ENCODE measurements at places on chromosomes 7 and 10.

GRCh38 chr7:32257621-32258020 lies 187.4 kb upstream of the PDE1C start:
- DNase-seq, result no peak

GRCh38 chr10:93267521-93267920 lies 193.8 kb downstream of the CYP26A1 start:
- no peak for DNase-seq

DNA sequence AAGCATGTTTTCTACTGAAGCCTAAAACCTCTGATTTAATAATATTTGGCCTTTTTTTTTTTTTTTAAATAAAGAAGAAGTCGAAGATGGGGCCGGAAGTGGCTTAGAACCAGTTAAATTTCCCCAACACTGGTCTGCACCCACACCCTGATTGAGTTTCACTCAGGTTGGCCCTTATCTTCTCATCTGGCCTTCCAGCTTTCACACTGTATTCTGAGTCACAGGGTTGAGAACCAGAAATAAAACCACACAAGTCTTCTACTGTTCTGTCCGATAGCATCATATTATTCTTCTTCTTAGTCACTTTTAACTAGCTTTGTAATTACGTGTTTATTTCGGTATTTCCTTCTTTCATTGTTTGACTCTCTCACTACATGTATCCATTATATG lies 9.9 kb downstream of the ZNF365 start:
- peak; percentile 33 for DNase-seq

- DNase-seq, result no peak
These were observed 46.2 kb downstream of the CAV1 start for GRCh38 chr7:116571037-116571436.

DNA sequence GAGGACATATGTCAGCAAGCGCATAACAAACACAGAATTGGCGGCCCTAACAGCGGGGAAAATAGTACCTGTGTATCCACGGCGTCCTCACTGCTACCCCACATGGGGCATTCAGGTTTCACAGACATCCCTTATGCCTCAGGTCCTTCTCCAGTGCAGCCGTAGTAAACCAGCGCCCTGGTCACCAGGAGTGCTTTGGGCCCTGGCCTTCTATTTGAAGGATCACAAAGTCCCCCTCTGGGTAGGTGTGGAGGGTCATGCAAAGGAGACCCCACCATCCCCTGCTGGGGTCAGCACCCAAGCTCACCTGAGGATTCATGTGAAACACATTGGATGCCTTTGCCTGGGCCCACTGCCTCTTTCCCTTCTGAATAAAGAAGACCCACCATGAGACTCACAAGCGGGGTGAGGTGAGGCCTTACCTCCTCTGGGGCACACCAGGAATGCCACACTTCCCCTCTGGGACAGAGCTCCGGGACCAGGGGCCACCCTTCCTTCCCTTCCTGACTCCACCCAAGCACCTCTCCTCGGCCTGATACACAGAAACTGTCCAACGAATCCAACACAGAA lies 18.8 kb downstream of the CLRN3 start:
- DNase-seq, result no peak

DNA sequence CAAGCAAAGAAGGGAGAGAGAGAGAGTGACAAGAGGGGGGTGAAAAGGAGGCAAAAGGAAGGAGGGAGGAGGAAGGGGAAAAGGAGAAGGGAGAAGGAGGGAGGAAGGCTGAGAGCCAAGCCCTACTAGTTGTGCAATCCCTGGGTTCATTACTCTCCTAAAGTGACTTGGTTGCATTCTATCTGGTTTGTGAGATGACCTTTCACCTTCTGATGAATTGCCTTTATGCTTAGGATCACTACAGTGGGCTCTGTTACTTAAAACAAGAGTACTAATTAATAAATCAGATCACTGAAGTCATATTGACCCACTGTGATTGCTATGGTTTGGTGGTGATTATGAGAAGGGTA lies 144.9 kb downstream of the KIF20B start:
- no peak for DNase-seq

DNA sequence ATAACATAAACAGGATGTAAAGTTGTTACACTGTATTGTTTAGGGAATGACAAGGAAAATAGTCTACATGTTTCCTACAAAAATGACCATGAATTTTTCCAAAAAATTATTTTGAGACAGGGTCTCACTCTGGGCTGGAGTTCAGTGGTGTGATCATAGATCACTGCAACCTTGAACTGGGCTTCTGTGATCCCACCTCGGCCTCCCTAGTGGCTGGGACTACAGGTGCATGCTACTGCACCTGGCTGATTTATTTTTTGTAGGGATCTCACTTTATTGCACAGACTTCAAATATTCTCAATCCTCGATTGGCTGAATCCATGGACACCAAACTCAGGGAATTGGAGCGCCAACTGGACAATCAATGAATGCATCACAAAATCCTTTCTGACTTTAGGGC lies 6.6 kb downstream of the CHCHD2 start:
- no peak for DNase-seq

DNA sequence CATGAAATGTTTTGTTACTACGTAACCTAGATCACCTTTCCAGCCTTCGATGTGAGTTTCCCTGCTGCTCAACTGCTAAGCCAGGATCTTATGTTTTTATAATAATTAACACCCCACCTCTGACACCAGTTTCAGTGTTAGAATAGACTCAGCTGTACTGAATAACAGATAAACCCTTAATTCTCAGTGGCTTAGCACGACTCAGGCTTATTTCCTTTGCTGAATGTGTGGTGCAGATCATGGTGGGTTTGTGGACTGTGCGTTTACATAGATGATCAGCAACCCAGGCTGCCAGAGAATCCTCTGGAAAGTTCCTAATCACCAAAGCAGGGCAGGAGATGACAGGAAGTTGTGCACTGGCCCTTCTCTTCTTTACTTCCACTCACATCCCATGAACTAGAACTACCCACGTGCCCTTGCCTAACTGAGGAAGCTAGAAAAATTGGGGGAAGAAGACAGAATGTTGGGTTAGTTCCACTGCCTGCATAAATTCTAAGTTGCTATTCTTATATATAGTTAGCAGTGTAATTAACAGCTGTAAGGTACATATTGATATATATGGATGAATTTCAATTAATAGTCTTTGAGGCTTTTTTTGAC lies 111.8 kb downstream of the MAPK8 start:
- DNase-seq, result no peak

GRCh38 chr7:51000956-51001355 lies 218.3 kb upstream of the GRB10 start:
- DNase-seq, result no peak

- DNase-seq, result no peak
These were observed 83.0 kb upstream of the SEC61G start for GRCh38 chr7:54841772-54842697.

- DNase-seq, result no peak
These were observed 112.2 kb downstream of the LARP4B start for GRCh38 chr10:819326-819725.

DNA sequence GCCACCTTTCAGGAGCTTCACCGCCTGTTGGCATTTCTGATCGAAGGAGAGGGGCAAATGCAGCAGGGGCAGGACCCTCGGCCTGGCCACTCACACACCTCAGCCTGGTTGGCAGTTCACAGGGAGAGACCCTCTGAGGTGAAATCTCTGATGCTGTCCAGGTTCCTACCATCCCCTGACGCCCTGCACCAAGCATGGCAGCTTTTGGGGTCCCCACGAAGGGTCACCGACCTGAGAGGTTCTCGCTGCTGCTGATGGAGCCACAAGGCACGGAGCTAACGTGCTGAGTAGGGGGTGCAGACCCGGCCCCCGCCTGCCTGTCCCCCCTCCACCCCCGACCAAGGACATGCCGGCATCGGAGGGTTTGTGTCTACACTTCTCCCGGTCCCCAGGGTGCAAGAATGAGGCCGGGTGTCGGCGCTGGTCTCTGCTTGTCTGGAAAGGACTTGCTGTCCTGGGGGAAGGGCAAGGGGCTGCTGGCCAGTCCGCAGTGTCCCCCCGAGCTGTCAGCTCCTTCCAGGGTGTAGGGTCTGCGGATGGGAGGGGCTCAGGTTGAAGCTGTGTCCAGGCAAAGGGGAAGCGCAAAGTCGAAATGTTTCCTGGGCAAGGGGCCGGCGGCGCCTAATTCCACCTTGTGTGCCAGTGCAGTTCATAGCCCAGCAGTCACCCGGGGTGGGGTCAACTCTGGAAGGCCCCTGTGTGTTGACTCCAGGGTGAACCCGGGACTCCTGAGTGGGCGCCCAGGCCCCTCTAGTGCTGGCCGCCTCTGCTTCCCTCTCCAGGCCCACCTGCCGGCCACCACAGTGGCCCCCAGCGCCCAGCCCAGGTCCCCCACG lies 132.6 kb downstream of the DNAJB6 start:
- DNase-seq, result no peak

DNA sequence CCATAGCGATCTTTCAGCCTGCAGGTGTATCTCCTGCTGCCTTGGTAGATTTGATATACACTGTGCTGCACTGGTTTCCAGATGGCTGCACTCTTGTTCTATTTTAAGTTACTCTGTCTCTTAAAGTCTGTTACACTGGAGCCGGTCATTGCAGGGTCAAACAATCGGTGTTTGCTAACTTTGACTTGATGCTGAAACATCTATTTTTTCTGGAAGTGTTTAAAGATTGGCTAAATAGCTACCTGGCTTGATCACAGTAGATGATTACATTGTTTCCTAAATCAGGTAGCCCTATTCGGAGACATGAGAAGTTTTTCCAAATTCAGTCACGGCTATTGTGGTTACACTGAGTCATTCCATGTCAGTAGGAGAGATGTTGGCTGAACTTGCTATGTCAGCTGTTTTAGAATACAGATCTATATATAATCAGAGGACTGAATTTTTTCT lies 574.8 kb downstream of the ETV1 start:
- DNase-seq, result no peak

GRCh38 chr7:128800567-128800966 lies 8.8 kb downstream of the CCDC136 start:
- no peak for DNase-seq

GRCh38 chr10:104349623-104350126 lies 4.0 kb upstream of the CFAP58 start:
- no peak for DNase-seq

DNA sequence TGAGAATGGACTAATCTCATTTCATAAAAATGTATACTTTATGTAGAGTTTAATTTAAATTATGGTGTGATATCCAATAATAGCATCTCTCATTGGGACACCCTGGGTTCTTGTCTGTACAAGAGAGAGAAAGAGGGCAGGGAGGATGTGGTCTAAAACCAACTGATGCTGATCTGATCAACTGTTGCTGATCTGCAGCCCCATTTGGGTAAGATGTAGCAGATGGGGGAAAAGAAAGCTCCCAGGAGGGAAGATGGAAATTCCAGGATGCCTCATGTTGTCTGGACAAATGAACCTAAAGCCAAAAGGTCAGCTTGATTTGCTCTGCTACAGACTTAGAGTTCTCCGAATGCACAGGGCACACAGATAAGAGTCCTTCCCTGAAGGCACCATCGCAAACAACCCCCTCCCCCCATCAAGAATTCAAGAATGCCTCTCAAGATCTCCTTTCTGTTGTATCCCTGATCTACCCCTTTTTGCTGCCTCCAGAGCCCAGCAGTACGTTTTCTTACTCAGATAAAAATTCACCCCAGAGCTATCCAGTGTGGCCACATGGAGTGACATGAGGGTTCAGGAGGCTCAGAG lies 171.4 kb upstream of the INHBA start:
- DNase-seq, result no peak

DNA sequence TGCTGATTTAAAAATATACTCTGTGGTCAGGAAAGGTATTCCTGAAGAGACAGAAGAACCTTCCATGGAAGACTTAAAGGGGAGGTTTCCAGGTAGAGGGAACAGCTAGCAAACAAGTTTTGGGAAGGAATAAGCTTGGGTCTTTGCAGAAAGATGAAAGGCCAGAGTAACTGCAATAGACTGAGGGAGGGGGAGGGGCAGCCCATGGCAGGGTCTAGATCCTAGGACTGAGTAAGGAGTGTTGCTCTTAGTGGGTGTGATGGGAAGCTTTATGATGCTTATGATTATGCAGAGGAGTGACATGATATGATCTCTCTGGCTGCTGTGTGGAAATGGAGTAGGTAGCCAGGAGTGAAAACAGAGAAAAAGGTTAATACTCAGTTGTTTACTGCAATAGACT lies 90.0 kb upstream of the FEZF1 start:
- no peak for DNase-seq

DNA sequence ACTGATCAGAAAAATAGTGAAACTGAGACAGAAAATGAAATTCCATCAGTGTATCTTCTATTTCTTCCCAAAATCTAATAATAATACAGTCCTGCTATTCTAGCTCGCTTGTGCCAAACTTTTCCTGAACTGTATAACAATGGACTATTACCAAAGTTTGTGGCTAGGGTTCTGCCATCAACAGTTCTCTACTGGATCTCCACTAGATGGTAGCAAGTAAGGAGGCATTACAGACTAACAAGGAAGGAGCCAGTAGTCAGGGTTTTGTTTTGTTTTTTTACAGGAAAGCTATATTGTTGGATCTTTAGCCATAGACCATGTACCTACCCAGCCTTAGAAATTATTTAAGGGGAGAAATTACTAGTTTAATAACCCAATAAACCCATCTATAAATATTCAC lies 10.8 kb downstream of the MTERF1 start:
- DNase-seq, result no peak

- DNase-seq, result no peak
These were observed 62.6 kb upstream of the GHITM start for GRCh38 chr10:84076540-84077195.

- no peak for DNase-seq
These were observed 687 bp upstream of the DKK1 start for GRCh38 chr10:52313256-52313932.

DNA sequence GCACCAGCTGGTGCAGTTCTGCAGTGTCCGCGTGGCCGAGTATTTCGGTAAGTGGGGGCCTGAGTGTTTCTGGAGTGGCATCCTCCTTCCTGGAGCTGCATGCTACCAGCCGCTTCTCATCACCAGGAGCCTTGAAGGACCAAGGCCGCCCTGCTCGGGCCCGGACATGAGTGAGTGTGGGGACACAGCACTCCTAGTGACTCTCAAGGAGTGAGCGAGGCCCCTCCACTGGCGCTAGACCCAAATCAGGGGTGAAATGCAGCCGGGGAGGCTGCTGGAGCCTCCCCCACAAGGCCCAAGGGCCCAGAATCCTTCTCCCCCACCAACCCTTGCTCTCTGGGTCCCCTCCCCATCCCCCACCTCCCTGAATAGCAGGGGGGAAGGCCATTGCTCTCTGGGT lies 48.0 kb downstream of the CAMK2B start:
- no peak for DNase-seq

DNA sequence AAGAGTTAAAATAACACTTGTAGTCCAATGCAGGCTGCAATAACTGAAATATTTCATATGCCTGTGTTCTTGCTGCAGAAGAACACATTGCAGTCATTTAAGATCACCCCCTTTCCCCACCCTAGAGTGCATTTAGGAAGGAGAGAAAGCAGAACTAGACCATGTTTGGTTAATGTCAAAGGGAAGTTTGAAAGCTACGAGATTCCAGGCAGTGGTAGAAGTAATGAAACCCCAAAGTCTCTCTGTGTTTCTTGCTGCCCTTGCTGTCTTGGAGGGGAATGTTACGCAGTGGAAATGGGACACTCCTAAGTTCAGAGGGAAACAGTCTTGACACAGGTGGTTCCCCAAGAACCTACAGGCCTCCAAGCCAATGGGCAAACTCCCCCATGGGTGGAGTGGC lies 242.9 kb downstream of the PTEN start:
- DNase-seq, result no peak

- no peak for DNase-seq
These were observed 114.0 kb upstream of the TCF7L2 start for GRCh38 chr10:112835944-112836451.

- no peak for DNase-seq
These were observed 108.0 kb downstream of the RNLS start for GRCh38 chr10:88474884-88475844.

- no peak for DNase-seq
These were observed 39.6 kb upstream of the PRKCQ start for GRCh38 chr10:6619660-6620059.

- DNase-seq, result no peak
These were observed 69.7 kb upstream of the ANTXRL start for GRCh38 chr10:46216836-46217751.
